Regular cardiac myocyte (primary cell): ENCODE measurements at places on chromosomes 13 and 19. TPM values are rescaled to one million over a fixed set of nuclear protein-coding genes. Genes with fewer than 3 reads are reported as not detected.

The MTIF3 gene
- 60.3 and 70.5 TPM in 2 replicates for total RNA-seq

The STOML3 gene
- not detected in 2 replicates for total RNA-seq

The CNFN gene
- total RNA-seq, result not detected in 2 replicates

The GPATCH1 gene
- 4.5 and 8.2 TPM in 2 replicates for total RNA-seq

The CDC42EP5 gene
- total RNA-seq, result 5.2 and 15.8 TPM in 2 replicates

The STK11 gene
- 82.9 and 101 TPM in 2 replicates for total RNA-seq

The NOVA2 gene
- under 0.01 TPM in 2 replicates for total RNA-seq

The WDR87 gene
- not detected in 2 replicates for total RNA-seq

The PTBP1 gene
- 56.9 and 163 TPM in 2 replicates for total RNA-seq

The IGFL3 gene
- 0.28 TPM in 1 of 2 replicates, not detected in the other for total RNA-seq

The PEG3 gene
- 3.1 and 5.4 TPM in 2 replicates for total RNA-seq
